ENCODE measurements at places on chromosomes 13 and 19.

- DNase-seq: no peak
These were observed 25.1 kb downstream of the CARS2 start for GRCh38 chr13:110680852-110681251.

DNA sequence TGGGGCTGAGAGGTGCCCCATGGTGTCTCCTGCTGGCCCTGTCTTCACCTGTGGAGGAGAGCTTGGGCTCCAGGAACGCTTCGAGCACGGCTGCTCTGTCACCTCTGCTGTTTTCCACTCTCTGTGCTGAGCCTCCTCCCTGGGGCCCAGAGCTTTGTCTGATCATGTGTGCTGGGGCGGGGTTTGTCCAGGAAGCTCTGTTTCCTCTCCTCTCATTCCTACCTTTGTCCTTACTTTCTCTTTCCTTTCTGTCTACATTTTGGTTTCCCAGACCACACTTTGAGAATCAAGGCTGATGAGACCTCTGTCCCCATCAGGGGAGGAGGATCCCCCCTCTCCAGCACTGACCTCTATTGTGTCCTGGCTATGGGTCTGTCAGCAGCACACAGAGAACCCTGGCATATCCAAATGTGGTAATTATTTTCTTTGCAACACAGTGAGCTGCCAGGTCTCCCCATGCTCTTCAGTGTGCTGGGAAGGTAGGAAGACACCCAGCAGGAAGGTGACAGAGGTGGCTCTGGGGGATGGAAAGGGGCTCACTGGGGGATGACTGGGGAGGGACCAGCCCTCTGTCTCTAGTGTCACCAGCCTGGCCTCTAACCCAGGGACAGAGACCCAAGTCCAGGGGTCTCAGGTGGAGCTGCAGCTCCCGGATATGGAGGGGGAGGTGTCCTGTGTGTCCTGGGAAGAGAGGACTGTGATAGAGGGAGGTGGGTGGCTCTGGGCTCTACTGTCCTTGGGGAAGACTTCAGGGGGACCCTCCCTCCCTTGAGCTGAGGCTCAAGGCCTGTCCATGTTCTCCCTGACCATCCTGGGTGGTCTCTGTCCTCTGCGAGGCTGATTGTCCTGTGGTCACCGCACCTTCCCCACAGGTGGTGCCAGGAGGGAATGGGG is at the start of gene CEACAM1:
Gene CEACAM1 (minus strand): TSS at position 128 of the 894 bp plus-strand sequence. CDS start 107 bp downstream, at position 21.
- DNase-seq: no peak

- DNase-seq: no peak
These were observed 250.2 kb downstream of the ABCC4 start for GRCh38 chr13:95050800-95051615.

DNA sequence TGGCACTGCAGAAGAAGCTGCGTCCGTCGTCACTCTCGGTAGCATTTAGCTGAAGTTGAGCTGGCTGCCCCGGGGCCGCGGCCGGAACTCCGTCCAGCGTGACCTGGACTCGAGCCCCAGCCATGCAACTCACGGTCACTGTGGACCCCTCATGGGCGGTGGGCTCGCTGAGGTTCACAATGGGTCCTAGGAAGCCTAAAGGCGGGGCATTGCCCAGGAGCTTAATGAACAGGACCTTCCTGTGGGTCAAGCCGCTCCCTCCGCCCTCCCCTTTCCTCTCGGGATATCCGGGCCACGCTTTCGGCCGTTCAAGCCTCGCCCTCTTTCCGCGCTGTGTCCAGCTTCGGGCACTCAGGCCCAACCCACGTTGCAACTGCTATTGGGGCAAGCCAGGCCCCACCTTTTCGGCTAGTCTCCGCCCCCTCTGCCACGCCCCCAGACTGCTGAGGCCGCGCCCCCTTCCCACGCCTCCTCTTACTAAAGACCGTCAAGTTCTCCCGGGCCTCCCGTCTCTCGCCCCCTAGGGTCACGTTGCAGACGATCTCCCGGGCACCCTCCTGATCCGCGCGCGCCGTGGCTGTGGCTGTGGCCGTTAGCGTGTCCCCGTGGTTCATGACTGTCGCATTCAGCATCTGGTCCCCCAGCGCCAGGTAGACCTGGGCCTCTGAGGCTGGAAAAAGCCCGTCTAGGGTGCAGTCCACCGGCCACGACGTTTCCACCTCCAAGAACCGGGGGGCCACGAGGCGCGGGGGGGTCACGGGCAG is 1.4 kb upstream of the RAVER1 start:
- DNase-seq: peak; percentile 87

DNA sequence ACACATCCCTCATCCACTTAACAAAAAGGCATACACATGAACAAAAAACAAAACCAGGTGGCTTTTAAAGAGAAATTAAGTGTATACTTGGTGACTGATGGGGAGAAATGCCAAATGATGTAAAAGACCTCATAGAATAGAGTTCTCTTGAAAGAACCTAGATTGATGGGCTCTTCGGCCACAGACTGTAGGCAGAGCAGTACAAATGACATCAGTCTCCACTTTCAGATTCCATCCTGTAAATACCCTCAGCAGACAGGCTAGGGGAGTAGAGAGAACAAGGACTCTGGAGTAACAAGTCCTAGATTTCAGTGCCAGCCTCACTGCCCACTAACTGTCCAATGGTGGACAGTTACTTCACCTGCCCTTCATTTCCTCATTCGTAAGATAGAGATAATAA is 203.8 kb downstream of the MZT1 start:
- DNase-seq: no peak

GRCh38 chr19:7718668-7719067 is 13.2 kb downstream of the CLEC4G start:
- no peak for DNase-seq
